ENCODE measurements at places on chromosomes 7 and 10.

DNA sequence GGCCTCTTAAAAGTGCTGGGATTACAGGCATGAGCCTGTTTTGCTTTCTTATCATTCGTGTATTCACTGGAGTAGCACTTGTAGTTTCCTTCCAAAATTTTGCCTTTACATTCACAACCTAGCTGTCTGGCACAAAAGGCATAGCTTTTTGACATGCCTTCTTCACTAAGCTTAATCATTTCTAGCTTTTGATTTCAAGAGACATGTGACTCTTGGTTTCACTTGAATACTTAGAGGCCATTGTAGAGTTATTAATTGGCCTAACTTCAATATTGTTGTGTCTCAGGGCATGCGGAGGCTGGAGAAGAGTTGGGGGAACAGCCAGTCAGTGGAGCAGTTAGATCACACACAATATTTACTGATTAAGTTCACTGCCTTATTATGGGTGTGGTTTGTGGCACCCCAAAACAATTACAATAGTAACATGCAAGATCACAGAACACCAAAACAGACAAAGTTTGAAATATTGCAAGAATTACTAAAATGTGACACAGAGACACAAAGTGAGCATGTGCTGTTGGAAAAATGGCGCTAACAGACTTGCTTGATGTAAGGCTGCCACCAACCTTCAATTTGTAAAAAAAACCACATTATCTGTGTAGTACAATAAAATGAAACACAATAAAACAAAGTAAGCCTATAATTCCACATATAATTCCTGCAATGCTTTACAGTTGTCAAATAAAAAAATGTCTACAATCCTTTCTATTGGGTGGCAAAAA, 43.1 kb downstream of the BRAF start:
- DNase-seq = no peak

GRCh38 chr7:31254926-31255325, 85.6 kb downstream of the NEUROD6 start:
- DNase-seq = no peak

GRCh38 chr7:69550991-69551390, 47.3 kb upstream of the AUTS2 start:
- DNase-seq = no peak

- peak; percentile 21 for DNase-seq
Observed at GRCh38 chr7:2040893-2041270, 191.9 kb downstream of the MAD1L1 start.

- DNase-seq = no peak
Observed at GRCh38 chr10:131833013-131833412, 67.8 kb upstream of the PPP2R2D start.

GRCh38 chr10:118965096-118965495, 64.4 kb upstream of the NANOS1 start:
- DNase-seq = no peak

DNA sequence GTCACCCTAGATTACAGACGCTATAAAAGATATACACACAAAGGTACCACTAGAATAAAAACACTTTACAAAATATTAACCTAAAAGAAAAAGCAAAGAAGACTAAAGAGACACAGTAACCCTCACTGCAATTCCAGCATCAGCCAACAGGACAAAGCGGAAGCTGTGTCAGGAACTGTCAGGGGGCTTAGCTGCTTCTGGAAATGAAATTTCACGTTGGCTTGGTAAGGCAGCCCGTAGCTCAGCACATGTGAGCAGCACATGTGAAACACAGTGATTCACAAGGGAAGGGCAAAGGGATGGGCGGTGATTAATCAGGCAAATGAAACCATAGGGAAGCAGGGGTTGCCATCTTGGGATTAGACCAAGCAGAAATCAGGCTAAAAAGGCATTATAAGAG, 195.4 kb downstream of the MGMT start:
- no peak for DNase-seq

GRCh38 chr10:101967713-101968112, 88.3 kb downstream of the ARMH3 start:
- no peak for DNase-seq

GRCh38 chr10:55550236-55550635, 749.2 kb upstream of the PCDH15 start:
- DNase-seq = no peak

- no peak for DNase-seq
Observed at GRCh38 chr7:19113855-19114550, 3.4 kb downstream of the TWIST1 start.

GRCh38 chr10:3208481-3209406, 36.2 kb upstream of the PITRM1 start:
- DNase-seq = peak; percentile 18

- peak; percentile 69 for DNase-seq
Observed at GRCh38 chr7:2757904-2758672, 70.1 kb downstream of the AMZ1 start.

DNA sequence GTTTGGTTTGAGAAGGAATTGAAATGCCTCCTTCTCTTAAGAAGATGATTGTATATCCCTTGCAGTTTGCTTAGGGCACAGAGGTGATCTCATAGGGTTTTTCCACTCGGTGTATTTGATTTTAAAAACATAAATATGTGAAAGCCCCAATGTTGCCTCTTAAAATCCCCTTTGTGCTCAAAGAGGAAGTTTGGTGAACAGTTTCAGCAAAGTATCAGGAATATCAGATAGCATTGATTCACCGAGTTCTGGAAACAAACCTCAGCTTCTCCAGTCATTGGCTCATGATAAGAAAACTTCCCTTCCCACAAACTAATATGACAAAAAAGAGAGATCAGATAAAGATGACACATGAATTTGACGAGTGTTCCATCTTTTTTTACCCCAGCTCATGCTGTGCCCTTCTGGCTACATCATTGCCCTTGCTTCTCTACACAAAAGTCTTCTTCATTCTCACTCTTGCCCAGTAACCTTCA, 20.1 kb upstream of the SMNDC1 start:
- no peak for DNase-seq

DNA sequence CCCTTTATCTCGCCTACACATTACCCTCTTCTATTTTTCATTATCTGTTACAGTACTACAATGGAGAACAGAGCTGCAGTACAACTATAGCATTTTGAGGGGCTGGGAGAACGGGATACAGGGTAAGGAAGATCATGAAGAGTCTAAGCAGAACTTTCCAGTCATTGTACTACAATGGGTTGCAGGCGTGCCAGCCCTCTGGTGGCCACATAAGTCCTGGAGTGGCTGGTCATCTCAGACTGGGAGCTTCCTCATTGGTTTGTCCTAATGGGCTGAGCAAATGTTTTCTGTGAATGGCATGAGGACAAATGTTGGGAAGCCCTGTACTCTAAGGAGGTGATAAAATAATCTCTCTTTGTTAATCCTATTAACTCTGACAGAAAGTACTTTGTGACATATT, 33.0 kb downstream of the TMEM106B start:
- no peak for DNase-seq

DNA sequence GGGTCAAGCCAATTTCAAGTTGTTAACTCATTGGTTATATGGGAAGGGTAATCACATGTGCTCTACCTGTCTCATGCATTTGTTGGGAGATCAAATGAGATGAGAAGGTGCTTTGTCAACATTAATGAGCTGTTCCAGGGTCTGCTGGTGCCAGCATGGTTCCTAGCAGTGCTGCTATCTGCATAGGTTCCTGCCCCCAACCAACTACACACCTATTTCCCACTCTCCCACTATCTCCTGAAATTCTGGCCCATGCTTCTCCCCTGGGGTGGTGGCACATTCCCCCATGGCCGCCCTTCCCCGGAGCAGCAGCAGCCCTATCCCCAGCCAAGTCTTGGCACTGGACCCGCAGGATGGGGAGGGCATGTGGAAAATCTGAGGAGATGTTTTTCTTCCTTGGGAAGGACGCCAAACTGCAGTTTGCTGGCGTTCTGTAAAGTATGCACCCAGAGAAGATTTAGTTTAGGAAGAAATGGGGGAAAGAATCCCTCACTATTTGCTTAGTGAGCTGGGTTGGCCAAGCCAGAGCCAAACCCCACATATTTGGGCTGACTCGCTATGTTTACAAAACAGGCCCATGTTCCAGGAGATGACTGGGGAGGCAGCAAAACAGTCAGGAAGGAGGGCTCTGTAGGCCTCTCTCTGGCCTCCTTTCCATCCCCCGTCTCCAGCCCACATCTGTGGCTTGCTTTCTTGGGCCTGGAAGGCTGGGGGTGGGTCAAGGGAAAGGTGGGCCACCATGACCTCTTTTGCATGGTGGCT, 42.5 kb downstream of the PPP1R3C start:
- DNase-seq = no peak

DNA sequence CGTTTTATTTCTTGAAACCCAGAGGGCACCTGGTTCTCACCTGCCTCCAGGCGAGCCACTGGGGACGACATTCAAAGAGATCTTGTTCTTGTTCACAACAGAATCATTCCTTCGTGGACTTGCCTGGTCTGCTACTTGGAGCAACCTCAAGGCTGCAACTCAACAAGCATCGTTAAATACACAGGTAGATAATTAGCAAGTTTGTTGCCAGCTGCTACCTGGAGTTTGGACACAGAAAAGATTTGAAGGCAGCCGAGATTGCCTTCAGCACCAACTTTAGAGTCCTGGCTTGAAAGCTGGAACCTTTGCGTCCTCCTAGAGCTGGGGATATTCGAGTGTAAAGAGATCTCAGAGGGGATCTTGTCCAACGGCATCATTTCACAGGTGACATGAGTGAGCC, 89.6 kb upstream of the C7orf33 start:
- no peak for DNase-seq

GRCh38 chr7:149808311-149808710, 29.9 kb upstream of the ZNF862 start:
- no peak for DNase-seq

GRCh38 chr10:71613261-71613777, 106.3 kb downstream of the C10orf105 start:
- DNase-seq = no peak

DNA sequence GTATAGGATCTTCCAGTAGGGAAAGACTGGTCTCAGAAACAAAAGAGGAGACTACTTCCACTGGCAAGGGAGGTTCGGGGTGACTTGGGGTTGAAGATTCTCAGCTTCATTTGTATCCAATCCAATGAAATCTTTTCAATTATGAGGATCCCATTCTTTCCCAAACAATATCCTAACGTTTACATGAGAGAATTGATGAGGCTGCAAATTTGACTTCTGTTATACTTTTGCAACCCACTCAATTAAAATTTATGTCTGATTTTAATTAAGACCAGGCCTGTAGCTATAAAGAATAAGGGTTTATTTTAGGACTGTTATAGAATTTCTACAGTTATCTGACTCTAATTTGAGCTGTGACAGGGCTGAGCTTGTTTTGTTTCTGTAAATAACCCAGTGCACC, 251.5 kb downstream of the ANKRD7 start:
- DNase-seq = no peak

All from CD4-positive, alpha-beta T cell treated with Interleukin-1 beta for 1 hour (primary cell).